ENCODE measurements at places on chromosomes 12 and 14.

- DNase-seq, result no peak
These were observed 341.8 kb downstream of the NRXN3 start for GRCh38 chr14:78512021-78512420.

DNA sequence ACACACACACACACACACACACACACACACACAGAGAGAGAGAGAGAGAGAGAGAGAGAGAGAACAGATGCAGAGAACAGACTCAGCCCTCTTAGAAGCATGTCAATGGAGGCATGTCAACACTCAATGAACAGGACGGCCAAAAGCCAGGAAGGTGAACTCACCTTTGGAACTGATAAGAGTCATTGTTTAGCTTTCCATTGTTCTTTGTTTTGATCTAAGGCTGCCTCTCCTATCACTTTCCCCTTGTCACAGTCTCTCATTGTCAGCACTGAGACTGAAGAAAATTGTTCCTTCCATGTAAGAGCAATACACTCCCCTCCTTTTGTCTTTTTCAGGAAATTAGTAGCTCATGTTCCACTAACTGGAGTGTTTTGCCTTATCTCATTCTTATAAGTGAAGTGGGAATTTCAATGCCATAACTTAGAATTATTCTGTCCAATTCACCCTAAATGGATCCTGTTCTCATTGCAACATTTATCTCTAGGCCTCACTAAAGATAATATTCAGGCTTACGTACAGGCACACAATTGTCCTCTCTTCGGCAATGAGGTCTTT is 218.0 kb downstream of the DUSP6 start:
- DNase-seq, result no peak

GRCh38 chr12:30825341-30825740 is 70.6 kb upstream of the CAPRIN2 start:
- DNase-seq, result no peak

DNA sequence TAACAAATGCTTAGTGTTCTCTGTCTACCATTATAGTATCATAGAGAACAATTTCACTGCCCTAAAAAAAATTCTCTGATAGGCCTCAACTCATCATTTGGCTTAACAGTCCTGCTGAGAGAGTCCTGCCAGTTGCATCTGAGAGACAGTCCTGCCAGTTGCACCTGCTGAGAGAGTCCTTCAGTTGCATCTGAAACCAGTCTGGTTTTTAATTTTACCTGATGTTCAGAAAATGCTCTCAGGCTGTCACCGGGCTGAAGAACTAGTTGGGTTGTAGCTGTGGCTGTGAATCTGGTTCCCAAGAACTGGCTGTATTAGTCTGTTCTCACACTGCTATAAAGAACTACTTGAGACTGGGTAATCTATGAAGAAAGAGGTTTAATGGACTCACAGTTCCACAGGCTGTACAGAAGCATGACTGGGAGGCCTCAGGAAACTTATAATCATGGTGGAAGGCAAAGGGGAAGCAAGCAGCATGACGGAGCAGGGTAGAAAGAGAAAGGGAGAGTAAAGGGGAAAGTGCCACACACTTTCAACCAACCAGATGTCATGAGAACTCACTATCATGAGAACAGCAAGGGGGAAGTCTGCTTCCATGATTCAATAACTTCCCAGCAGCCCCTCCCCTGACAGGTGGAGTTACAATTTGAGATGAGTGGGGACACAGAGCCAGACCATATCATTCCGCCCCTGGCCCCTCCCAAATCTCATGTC is 51.6 kb downstream of the PRKCH start:
- DNase-seq, result no peak

DNA sequence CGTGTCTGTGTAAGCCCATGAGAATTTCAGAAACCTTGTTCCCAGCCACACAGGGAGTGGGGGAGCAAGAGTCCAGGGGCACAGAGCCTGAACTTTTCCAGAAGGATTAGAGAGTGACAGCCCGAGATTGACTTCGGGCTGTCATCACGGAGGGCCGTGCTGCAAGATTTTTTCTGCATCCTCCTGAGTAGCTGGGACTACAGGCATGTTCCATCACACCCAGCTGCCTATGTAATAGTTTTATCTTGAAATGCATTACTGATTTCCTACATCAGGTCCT is 14.4 kb downstream of the EVL start:
- DNase-seq, result no peak

GRCh38 chr12:107400686-107401447 is 284.7 kb upstream of the PWP1 start:
- DNase-seq, result peak; percentile 13

DNA sequence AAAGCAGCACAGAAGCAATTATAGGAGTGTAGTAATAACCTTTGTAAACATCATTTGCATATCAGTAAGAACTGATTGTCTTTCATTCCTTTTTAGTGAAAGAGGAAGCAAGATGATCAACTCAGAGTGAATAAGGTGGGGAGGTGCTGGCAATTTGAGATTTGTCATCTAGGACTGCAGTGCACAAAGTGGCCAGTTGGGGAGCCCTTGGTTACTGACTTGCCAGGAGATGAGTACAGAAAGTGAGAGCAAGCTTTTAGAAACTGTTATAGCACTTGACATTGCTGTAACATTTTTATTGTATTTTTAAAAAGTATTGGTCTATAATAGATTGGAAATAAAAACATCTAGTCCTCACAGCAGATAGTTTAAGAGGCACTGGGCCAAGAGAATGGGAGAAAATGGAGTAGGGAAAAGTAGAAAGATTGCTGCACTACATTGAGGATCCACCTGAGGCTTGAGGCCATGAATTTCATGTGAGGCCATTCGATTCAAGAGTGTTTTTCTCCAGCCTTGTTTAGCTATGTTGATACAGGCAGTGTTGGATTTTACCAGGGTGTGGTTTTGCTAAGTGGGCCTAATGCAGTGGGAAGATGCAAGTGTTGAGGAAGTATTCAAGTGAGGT is 98.2 kb downstream of the SNAPC1 start:
- peak; percentile 62 for DNase-seq

DNA sequence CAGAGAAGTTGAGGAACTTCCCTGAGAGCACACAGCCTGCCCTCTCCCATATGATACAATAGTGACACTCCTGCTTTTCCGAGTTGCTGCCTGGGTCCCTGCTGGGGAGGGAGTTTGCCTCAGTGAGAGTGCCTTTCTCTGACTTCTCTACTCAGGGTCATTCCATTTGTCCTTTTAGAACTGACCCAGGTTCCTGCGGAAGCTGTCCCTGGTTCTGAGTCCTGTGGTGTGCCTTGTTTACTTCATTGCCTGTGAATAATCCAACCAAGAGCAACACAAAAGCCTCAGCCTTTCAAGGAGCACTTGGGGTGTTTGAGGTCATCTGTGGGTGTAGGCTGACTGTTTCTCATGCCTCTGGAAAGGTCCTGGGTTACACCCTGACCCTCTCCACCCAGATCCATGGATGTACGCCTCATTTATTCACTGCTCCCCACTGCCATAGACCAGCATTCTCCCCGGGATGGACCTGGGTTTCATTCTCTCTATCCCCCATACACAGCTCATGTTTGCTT is 13.6 kb downstream of the SERPINA1 start:
- DNase-seq, result no peak

GRCh38 chr14:104505085-104506074 is 74.2 kb upstream of the C14orf180 start:
- no peak for DNase-seq

GRCh38 chr14:84657911-84658310 is 872.0 kb upstream of the FLRT2 start:
- DNase-seq, result no peak

- no peak for DNase-seq
These were observed 2.1 kb downstream of the NIN start for GRCh38 chr14:50828721-50829488.

GRCh38 chr12:125888921-125889320 is 823.7 kb downstream of the AACS start:
- DNase-seq, result no peak

Measured in CD4-positive, alpha-beta T cell treated with Interleukin-1 beta for 1 hour (primary cell).